ENCODE measurements at places on chromosomes 7 and 10.

DNA sequence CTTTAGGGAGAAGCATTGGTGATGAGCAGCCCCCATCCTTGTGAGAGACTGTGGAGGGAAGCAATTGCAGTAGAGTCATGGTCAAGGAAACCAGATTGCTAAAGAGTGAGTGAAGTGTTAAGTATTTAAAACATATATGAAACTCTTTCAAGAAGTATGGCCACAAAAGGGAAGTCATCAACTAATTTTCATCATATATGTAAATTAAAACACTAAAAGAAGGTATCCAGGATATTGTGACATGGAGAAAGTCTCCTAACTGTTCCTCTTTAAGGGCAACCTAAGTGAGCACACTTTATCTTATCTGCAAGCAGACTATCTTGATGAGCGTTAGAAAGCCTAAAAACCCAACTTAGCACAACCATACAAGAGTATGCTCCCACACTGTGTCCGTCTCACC lies 69.7 kb downstream of the CD36 start:
- no peak for DNase-seq

DNA sequence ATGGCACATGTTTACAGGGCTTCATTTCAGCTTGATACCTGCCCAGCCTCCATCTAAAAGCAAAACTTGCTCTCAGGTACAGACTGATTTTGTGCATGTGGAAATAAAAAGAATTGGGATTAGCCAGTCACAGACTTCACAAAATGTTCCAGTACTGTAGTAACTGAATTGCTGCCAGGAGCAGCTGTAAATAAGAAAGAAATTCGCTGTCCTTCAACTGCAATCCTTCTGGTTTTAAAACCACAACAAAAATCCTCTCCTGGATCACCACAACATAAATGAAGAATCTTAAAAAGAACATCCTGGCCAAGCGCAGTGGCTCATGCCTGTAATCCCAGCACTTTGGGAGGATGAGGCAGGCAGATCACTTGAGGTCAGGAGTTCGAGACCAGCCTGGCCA lies 3.9 kb upstream of the MIOS start:
- DNase-seq: no peak

GRCh38 chr10:132662186-132662920 lies 123.6 kb downstream of the NKX6-2 start:
- DNase-seq: no peak

- no peak for DNase-seq
These were observed 26.5 kb downstream of the GTF2IRD1 start for GRCh38 chr7:74479961-74480829.

GRCh38 chr7:84665339-84665738 lies 470.8 kb upstream of the SEMA3A start:
- no peak for DNase-seq

DNA sequence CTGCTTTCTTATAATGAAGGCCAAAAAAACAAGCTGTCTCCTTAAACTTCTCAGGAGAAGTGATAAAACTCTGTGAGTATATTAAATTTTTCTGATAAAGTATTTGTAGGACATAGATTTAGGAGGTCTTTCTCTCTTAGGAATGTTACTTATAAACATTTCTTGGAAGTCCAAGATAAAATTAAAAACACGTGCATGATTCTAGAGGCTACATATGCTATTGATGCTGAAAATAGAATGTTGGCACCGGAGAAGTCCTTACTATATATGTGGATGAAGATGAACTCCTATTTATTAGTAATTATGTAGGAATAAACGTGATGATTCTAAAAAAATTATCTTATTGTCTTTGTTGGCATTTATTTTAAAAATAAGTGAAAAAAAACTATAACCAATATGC lies 241.3 kb upstream of the LRRTM3 start:
- no peak for DNase-seq

DNA sequence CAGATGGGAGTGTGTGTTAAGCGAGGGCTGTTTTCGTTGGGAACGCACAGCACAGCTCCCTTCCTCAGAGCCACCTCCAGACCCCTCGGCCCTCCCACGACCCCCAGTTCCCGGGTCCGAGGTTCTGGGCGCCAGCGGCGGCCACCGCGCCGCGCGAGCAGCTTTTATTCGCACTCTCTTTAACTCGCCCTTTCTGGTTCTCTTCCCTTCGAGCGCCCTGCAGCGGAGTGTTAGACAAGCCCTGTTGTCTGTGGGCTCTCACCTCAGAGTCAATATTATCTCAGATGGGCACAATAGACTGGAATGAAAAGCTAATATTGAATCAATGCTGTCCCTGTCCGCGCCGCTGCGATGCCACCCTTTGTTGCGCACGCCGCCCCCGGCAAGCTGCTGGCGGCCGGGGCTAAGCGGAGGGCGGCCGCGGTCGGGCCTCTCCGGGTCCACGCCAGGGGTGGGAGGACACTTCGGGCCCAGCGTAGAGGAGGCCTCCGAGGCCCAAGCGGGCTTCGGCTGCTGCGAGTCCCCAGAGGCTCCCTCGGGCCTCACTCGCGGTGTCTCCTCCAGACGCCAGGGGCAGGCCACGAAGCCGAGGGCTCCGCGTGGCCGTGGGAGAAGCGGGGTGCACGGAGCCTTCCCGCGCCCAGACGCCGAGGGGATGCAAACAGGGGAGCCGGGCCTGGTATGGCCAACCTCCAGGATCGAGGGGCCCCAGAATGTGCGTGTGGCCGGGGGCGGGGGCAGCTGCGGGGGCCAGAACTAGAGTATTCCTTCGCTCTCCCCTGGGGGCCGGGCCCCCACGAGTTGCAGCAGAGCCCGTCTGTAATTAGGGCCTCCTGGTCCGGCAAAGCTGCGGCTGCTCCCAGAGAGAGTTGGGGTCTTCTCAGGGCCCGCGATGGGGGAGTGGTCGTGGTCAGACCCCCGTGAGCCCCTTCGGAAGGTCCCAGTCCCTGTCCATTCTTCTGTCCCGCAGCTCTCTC lies 7.9 kb upstream of the EMX2 start:
- DNase-seq: no peak

GRCh38 chr10:1939016-1939415 lies 201.7 kb upstream of the ADARB2 start:
- no peak for DNase-seq

DNA sequence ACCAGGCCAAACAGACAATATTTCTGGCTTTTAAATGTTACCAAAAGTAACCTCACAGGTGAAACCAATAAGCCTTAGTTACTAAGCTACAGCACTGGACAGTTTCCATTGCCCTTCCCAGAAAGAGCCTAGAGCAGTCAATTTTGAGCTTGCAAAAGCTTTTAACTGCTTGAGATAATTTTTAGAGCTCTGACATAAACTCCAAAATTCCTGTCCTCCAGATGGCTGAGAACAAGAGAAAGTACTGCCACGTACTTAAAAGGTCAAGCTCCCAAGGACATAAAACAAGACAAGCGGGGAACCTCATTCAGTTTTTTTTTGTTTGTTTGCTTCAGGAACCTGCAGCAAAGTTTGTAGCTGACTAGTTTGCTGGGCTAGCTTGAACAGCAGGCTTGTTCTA lies 54.1 kb downstream of the BBS9 start:
- no peak for DNase-seq

DNA sequence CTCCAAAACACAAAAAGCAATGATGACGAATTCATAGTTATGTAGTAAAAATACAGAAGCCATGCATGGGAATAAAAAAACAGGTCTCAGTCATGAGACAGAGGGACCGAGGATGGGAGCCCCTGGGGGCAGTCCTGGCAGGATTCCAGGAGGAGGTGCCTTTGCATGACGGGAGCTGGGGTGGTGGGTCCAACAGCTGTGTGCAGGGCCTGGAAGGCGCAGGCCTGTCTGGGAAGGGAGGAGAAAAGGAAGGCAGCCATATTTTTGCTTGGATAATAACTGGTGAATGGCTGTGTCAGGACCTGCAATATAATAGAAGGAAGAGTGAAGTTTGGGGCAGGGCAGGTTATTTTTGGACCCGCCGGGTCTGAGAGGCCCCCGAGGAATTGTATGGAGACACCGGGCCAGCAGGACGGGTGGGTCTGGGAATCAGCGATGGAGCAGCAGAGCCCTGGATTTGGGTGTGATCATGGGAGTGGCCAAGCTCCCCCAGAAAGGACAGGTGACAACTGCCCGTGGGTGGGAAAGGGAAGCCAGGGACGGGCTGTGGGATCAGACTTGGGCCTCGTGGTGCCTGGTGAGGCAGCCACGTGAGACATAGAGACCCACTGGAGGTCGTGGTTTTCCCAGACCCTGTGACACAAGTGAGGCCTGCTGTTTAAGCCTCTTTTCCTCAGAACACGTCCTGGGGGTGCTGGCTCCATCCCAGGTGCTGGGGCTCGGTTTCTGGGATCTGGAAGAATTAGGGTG lies 2.9 kb upstream of the JAKMIP3 start:
- no peak for DNase-seq

Measured in epithelial cell of prostate (primary cell).